Activated CD8-positive, alpha-beta T cell treated with anti-CD3 and anti-CD28 coated beads, Interleukin-2, amount 10 ng/mL, durations not matched to agents 7 days and 5 days (primary cell): ENCODE measurements at places on chromosomes 6 and 20. TPM values are rescaled to one million over a fixed set of nuclear protein-coding genes. Genes with fewer than 3 reads are reported as not detected.

Gene NDRG3
- 39.4 TPM for total RNA-seq

DNA sequence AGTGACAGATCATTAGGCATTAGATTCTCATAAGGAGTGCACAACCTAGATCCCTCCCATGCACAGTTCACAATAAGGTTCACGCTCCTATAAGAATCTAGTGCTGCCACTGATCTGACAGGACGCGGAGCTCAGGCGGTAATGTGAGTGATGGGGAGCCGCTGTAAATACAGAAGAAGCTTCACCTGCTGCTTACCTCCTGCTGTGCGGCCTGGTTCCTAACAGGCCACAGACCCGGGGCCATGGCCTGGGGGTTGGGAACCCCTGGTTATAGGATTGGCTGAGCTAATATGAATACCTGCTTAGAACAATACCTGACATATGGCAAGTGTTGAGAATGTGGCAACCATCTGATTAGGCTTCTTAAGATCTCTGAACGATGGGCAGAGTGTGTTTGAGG, 2.4 kb downstream of the PNPLA1 start:
- peaks cover 20% of the 10 kb centered on the region for H3K27me3 ChIP-seq
- no peaks in the 10 kb centered on the region for H3K36me3 ChIP-seq
- no peak overlapping the region for H3K27ac ChIP-seq
- no peak overlapping the region for H3K4me3 ChIP-seq
- DNase-seq, result no peak

Gene LST1
- 125 TPM for total RNA-seq

DNA sequence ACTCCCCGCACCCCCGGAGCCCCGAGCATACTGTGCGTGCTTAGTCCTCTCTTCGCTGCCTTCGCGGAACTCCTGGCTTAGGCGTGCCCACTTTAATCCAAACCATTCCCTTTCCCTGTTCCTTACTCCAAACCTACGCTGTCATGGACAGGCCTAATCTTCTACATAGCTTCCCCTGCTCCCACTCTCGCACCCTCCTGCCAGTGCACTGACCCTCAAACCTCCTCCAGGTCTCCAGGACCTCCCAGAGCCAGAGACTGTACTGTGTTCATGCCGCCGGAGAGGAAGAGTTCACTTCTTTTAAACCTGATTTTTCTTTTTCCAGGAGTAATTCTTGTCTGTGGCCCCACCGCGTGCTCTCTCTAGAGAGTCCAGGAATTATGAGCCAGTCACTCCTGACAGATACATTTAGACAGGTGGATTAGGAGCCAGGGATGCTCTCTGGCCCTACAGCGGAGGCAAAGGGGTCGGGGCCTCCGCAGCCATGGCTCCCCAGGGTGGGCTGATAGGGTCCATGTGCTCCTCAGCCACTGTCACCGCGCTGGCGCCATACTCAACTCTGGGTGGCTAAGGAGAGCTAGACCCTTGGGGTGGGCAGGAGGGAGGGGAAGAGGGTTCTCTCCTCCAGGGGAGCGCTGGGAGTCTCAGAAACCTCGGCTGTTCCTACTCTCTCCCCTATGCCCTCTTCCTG, 1.6 kb upstream of the PAX1 start:
- peaks cover 5% of the 10 kb centered on the region for H3K36me3 ChIP-seq
- peak overlapping the region; percentile 20 for H3K4me3 ChIP-seq
- peaks cover 86% of the 10 kb centered on the region for H3K27me3 ChIP-seq
- peak overlapping the region; percentile 14 for H3K27ac ChIP-seq
- no peaks in the 10 kb centered on the region for H3K4me1 ChIP-seq
- no peak for DNase-seq

Gene TPD52L1
- total RNA-seq, result not detected

DNA sequence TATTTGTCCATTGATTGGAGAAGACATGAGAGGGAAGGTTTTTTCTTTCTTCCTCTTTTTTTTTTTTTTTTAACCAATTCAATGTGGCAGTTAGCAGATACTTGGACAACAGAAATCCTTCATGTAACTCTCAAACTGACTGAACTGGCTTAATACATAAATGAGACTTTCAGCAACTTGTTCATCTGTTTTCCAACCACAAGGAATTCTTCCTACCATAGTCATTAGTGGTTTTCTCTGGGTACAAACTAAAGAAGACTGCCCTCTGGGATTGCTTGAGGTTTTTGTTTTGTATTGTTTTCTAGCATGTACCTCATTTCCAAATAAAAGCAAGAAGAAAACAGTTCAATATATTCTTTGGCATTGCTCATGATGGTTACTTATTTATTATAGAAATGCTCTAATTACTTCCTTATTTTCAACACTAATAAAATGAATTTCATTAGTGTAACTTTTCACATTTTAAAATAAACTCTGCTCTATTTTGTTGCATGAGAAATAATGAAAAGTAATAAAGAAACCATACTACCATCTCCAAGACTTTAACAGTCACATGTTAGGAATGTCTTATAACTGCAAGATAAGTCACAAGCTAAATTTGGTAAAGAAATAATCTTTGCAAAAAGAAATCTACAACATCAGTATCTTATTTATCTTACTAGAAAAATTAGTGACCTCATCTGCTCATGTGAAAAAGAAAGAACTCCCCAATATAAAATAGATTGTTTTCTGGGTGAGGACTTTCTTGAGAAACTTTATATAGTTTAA, 52.0 kb downstream of the ME1 start:
- H3K4me3 ChIP-seq, result no peak overlapping the region
- H3K27me3 ChIP-seq, result no peaks in the 10 kb centered on the region
- DNase-seq, result no peak
- H3K27ac ChIP-seq, result no peak overlapping the region
- no peaks in the 10 kb centered on the region for H3K4me1 ChIP-seq

Gene HBS1L
- total RNA-seq, result 77.5 TPM

DNA sequence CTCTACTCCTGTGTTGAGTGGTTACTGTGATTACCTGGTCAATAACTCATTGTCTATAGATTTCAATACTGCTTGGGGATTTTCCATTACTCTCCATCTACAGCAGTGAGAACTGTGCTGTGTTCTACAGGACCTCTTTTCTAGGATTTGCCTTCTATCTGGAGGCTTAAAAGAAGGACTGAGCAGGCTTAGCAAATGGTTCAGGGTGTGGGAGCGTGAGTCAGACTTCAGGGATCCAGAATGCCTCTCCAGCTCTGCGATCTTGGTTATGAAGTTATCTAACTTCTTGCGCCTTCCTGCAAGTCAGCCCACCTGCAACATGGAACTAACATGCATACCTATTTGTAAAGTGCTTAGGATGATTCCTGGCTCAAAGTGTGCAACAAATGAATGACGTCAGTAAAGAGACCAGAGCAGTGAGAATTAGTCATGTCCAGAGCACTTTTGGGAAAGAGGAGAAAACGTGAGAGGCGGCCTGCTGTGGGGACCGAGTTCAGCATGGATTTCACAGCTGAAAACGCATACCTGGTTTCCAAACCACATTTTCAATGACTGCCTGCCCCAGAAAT, 610.1 kb upstream of the CDH4 start:
- no peaks in the 10 kb centered on the region for H3K27me3 ChIP-seq
- no peaks in the 10 kb centered on the region for H3K36me3 ChIP-seq
- no peaks in the 10 kb centered on the region for H3K4me1 ChIP-seq
- no peak overlapping the region for H3K27ac ChIP-seq
- no peak overlapping the region for H3K4me3 ChIP-seq

GRCh38 chr20:54167909-54168872, 5.6 kb downstream of the CYP24A1 start:
- H3K36me3 ChIP-seq, result no peaks in the 10 kb centered on the region
- no peak for DNase-seq
- peaks cover 4% of the 10 kb centered on the region for H3K4me1 ChIP-seq
- no peak overlapping the region for H3K27ac ChIP-seq
- H3K4me3 ChIP-seq, result no peak overlapping the region

Gene ADGRB3
- total RNA-seq, result not detected

- no peak overlapping the region for H3K27ac ChIP-seq
- H3K4me1 ChIP-seq, result peaks cover 4% of the 10 kb centered on the region
- DNase-seq, result no peak
- H3K27me3 ChIP-seq, result peaks cover 30% of the 10 kb centered on the region
These were observed 87.9 kb upstream of the PRND start for GRCh38 chr20:4633780-4634179.

DNA sequence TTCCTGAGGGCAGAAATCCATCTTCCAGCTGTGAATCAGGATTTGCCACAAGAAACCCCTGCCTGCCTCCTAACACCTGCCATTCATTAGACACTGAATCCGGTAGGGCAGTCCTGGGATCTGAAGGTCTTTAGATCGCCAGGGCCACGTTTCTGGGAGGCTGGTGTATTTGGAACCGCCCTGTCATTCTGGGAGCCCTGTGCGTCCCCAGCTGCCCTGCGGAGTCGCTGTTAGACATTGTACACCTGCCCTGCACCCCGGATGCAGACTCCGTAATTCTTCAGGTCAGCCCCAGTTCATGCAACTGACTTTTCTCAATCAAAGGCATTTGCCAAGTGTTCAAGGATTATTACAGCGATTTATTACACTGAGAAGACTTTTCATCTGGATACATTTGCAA, 193.2 kb downstream of the TBC1D7 start:
- no peaks in the 10 kb centered on the region for H3K36me3 ChIP-seq
- no peaks in the 10 kb centered on the region for H3K4me1 ChIP-seq
- no peak overlapping the region for H3K4me3 ChIP-seq
- peaks cover 11% of the 10 kb centered on the region for H3K27me3 ChIP-seq
- no peak overlapping the region for H3K27ac ChIP-seq
- no peak for DNase-seq

Gene HTR1B
- not detected for total RNA-seq

GRCh38 chr6:40108736-40109135, 174.5 kb upstream of the MOCS1 start:
- H3K36me3 ChIP-seq, result no peaks in the 10 kb centered on the region
- H3K4me1 ChIP-seq, result no peaks in the 10 kb centered on the region
- no peak overlapping the region for H3K4me3 ChIP-seq

- no peak overlapping the region for H3K4me3 ChIP-seq
- no peaks in the 10 kb centered on the region for H3K36me3 ChIP-seq
- peaks cover 42% of the 10 kb centered on the region for H3K27me3 ChIP-seq
- H3K4me1 ChIP-seq, result no peaks in the 10 kb centered on the region
- H3K27ac ChIP-seq, result no peak overlapping the region
- DNase-seq, result no peak
These were observed 91.2 kb downstream of the DNAH8 start for GRCh38 chr6:38806271-38806670.

DNA sequence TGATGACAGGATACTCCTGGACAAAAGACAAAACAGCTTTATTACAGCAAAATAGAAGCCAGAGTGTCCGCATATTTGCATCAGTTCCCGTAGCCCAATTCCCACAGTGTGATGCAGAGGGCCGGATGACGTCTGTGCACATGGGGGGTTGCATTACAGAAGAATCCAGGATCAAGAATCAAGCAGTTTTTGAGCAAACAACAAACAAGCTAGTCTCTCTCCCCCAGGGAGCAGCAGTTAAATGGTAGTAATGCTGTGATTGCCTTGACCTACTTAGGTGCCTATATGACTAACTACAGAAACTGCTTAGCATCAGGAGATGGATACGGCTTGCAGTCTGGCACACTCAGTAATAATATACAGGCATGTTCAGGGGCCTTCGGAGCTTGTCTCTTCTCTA, 3.2 kb upstream of the SDHAF4 start:
- peaks cover 9% of the 10 kb centered on the region for H3K27me3 ChIP-seq
- H3K36me3 ChIP-seq, result peaks cover 3% of the 10 kb centered on the region
- H3K27ac ChIP-seq, result no peak overlapping the region

- no peak for DNase-seq
- peaks cover 40% of the 10 kb centered on the region for H3K36me3 ChIP-seq
- H3K4me3 ChIP-seq, result peak overlapping the region; percentile 90
- H3K4me1 ChIP-seq, result peaks cover 60% of the 10 kb centered on the region
These were observed 1.3 kb downstream of the TRIM26 start for GRCh38 chr6:30211899-30212298.

- H3K27me3 ChIP-seq, result peaks cover 8% of the 10 kb centered on the region
- H3K4me3 ChIP-seq, result no peak overlapping the region
- H3K36me3 ChIP-seq, result no peaks in the 10 kb centered on the region
- H3K27ac ChIP-seq, result no peak overlapping the region
- no peak for DNase-seq
These were observed 139.9 kb upstream of the PMEPA1 start for GRCh38 chr20:57849521-57850215.

DNA sequence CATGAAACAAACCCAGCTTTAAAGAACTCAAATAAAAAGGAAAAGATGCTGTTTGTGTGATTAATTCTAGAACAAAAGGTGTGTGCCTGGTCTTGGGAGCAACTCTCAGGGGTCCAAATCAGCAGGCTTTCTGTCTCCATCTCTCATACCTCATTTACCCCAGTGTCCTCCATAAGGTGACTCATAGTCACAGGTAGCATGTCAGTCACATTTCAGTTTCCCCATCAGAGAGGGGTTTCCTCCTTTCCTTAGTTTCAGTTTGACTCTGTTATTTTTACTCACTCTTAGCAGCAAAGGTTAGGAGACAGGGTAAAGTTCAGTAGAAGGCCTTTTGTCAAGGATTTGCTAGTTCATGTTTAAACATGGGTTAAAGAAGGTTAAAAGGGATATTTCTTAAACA, 46.2 kb downstream of the OGFRL1 start:
- no peak for DNase-seq
- H3K4me3 ChIP-seq, result no peak overlapping the region
- no peaks in the 10 kb centered on the region for H3K36me3 ChIP-seq
- peaks cover 10% of the 10 kb centered on the region for H3K27me3 ChIP-seq

DNA sequence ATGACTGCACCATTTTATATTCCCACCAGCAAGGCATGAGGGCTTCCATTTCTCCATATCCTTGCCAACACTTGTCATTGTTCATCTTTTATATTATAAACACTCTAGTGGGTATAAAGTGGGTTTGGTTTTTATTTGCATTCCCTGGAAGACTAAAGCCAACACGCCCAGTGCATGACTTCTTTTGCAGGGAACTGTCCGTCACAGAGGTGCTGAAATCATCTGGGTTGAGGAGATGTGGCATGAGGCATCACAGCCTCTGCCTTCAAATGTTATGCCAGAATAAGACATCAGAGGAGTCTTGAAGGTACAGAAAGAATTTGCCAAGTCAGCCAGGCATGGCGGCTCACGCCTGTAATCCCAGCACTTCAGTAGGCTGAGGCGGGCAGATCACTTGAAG, 29.9 kb upstream of the FAM210B start:
- no peak overlapping the region for H3K4me3 ChIP-seq
- peaks cover 5% of the 10 kb centered on the region for H3K27me3 ChIP-seq
- H3K4me1 ChIP-seq, result no peaks in the 10 kb centered on the region
- no peak overlapping the region for H3K27ac ChIP-seq

- no peak overlapping the region for H3K27ac ChIP-seq
- H3K4me1 ChIP-seq, result no peaks in the 10 kb centered on the region
- no peak for DNase-seq
- no peaks in the 10 kb centered on the region for H3K27me3 ChIP-seq
- no peak overlapping the region for H3K4me3 ChIP-seq
- no peaks in the 10 kb centered on the region for H3K36me3 ChIP-seq
These were observed 801.4 kb upstream of the EYS start for GRCh38 chr6:66508433-66508832.

DNA sequence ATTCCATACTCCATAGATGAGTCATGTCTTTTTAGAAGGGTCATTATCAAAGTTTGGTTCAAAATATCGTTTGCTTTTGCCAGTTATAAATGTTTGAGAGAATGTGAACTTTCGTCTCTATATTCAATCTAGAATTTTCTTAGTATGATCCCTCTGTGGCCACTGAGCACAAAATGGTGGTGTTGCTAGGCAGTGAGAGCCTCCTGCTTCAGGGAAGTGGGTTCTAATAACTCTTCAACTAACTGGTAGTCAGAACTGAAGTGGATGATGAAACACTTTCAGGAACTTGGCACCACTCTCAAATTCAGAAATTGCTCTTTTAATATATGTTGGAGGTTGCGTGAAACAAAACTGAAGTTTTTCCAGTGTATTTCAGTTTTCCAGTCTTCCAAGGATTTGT, 125.0 kb upstream of the DOK5 start:
- H3K4me1 ChIP-seq, result no peaks in the 10 kb centered on the region
- H3K27me3 ChIP-seq, result no peaks in the 10 kb centered on the region
- H3K36me3 ChIP-seq, result no peaks in the 10 kb centered on the region
- no peak overlapping the region for H3K4me3 ChIP-seq
- no peak for DNase-seq

Gene DUSP15
- not detected for total RNA-seq

Gene PAK5
- not detected for total RNA-seq
